ENCODE measurements at places on chromosomes 6 and 20.

DNA sequence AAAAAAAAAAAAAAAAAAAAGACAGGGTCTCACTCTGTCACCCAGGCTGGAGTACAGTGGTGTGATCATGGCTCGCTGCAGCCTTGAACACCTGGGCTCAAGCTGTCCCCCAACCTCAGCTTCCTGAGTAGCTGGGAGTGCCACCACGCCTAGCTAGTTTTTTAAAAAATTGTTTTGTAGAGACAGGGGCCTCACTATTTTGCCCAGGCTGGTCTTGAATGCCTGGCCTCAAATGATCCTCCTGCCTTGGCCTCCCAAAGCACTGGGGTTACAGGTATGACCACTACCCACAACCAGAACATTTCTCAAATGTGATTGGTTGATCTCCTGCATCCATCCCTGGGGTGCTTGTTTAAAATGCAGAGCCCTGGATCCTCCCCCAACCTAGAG is 5.6 kb upstream of the RBCK1 start:
- no peak for ATAC-seq

DNA sequence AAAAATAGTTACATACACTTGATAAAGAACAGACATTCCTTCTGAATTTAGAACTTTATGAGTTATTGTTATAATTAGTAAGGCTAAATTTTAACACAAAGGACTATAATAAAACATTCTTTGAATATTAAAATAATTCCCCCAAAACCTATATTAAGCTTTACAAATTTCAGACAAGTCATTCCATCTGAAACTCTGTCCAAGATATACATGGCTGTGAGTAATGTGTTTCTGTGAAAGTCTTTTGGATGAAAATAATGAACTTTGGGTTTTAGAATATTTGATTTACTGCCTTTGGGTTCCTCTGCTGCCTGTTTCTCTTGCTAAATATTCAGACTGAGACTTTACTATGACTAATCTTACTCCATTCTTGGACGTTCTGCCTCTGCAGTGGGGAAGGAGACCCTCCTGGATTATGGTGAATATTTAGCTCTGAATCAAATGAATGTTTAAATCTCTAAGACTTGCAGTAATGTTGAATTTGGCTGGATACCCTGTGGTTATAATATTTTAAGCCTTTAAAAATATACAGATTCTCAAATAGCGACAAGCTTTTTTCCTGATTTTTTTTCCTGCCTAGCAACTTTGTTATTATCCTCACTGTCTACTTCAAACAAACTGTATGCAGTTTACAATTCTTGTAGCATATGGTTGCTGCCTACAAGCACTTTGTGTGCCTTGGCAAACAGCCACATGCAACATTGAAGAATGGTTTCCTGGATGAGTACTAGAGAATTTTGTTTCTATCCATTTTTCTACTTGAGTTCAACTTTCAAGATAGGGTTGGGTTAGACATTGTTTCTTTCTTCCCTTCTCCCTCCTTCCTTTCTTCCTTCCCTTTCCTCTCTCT is 51.4 kb downstream of the TXLNB start:
- no peak for ATAC-seq

DNA sequence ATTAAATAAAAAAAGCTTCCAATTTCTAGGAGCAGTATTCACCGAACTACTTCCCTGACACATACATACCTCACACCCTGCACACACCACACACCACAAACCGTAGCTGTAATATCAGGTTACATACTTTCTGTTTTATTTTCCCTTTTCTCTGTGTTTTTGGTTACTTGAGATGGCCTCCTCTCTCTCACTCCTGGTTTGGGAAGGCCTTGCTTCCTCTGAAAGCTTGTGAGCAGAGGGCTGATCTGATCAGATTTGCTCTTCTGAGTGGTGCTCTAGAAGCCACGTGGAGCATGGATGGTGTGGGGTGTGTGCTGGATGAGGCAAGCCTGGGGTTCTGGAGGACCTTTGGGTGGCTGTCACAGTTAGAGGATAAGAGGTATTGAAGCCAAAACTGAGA is 20.9 kb downstream of the UTRN start:
- ATAC-seq = peak; percentile 67

DNA sequence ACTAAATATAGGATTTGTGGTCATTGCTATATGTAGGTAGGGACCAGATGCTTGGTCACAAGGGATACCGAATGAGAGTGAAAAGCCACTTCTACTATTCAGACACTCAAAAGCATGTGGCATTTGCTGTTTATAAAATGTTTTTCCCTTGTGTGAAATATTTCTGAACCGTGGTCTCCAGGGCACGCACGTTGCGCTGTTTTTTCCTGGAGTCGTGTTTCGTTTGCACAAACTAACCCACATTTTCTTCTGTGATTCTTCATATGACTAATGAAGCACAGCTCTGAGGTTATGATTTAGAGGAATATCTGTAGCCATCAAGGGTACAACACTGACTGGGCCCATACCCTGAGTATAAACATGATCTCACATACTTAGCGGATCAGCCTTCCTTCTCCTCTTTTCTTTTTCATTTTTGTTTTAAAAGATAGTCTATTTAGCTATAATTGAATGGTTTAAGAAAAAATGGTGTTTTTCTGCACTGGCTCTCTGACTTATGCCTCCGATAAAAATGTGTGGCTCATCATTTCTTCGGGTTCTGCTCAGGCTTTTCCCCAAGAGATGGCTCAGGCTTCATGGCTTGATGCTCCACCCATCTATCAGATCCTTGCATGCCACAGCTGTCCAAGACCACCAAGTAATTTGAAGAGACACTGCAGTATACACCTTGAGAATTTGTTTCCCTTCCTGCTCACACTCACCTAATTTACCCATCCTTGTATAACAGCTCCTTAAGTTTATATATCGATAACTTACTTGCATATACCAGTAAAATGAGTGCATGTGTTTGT is 59.9 kb upstream of the HBS1L start:
- no peak for ATAC-seq

- ATAC-seq = peak; percentile 20
Observed at GRCh38 chr6:54633601-54634000, 213.0 kb upstream of the FAM83B start.

GRCh38 chr20:20224806-20225205 is 143.1 kb upstream of the INSM1 start:
- no peak for ATAC-seq

GRCh38 chr6:158067436-158068015 is 85.9 kb downstream of the SYNJ2 start:
- no peak for ATAC-seq

- no peak for ATAC-seq
Observed at GRCh38 chr6:6811128-6812009, 222.8 kb downstream of the LY86 start.

DNA sequence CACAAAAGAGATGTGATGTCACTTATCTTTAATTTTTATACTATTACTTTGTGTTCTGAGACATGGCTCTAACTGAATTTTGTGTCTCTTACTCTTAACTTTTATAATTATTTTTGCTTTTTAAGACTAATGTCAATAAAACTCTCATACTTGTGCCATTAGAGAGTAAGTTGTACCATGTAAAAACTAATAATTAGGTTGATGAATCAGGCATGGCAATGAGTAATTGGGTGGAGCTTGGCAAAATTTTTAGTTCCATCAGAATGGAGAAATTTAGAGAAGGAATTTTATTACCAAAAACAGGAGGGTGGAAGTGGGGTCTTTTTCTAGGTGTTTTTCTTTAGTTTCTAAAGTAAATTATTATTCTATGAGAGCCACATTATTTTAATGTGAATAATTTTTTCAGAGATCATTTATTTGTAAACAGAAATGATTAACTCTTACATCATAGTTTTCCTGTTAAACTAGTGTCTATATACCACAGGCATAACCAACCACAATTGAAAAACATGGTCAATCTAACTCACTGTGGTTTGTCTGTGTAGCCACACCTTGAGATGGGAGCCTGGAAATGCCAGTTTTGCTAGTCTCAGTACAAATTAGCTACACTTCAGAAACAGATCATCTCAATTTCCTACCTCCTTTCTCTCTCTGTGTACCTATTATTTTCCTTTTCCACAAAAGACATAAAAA is 51.8 kb downstream of the ELOVL4 start:
- ATAC-seq = no peak

DNA sequence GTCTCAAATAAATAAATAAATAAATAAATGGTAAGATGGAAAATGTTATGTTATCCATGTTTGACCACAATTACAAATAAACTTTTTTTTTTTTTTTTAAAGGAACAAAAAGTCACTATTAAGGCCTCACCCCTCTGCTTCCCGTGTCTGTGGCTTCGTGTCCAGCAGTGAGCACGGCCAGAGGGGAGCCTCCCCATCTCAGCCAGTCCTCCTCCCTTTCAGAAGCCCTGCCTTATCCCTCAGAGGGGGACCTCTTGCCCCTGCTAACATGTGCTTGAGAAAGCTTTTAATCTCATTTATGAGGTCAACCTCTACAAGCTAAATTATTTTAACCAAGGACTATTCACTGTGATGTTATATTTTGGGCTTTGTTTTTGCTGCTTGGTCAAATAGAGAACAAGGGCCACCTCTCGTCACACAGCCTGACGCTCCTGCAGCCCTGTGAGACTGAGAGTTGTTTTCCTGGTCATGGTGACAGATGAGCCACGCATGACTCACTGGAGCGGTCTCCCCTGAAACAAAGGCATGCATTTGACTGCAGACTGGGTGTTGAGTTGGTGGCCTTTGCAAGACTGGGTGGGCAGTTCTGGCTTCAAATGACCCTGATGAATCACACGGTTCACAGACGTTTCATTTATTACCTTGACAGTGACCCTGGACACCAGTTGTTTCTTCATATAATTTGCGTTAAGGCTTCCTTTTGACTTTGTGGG is 131.8 kb downstream of the TIAM2 start:
- peak; percentile 84 for ATAC-seq

- no peak for ATAC-seq
Observed at GRCh38 chr6:119162134-119162775, 83.8 kb upstream of the FAM184A start.

GRCh38 chr6:18155864-18156421 is 721 bp downstream of the KDM1B start:
- peak; percentile 56 for ATAC-seq

GRCh38 chr6:163248051-163248450 is 166.5 kb upstream of the QKI start:
- no peak for ATAC-seq

DNA sequence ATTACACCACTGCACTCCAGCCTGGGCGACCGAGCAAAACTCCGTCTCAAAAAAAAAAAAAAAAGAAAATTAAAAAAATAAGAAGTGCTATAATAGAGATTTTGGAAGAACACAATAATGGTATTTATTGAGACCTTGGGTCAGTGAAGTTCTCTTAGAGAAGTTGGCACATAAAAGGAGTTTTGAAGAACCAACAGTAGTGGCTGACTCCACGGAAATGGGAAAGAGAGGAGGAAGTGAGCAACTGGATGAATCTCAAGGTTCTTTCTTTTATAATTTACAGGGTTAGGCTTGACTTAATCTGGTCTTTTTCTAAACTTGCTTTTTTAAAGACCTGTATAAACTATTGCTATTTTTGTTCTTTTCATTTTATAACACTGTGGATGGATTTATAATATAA is 52.8 kb downstream of the TOMM6 start:
- ATAC-seq = no peak

DNA sequence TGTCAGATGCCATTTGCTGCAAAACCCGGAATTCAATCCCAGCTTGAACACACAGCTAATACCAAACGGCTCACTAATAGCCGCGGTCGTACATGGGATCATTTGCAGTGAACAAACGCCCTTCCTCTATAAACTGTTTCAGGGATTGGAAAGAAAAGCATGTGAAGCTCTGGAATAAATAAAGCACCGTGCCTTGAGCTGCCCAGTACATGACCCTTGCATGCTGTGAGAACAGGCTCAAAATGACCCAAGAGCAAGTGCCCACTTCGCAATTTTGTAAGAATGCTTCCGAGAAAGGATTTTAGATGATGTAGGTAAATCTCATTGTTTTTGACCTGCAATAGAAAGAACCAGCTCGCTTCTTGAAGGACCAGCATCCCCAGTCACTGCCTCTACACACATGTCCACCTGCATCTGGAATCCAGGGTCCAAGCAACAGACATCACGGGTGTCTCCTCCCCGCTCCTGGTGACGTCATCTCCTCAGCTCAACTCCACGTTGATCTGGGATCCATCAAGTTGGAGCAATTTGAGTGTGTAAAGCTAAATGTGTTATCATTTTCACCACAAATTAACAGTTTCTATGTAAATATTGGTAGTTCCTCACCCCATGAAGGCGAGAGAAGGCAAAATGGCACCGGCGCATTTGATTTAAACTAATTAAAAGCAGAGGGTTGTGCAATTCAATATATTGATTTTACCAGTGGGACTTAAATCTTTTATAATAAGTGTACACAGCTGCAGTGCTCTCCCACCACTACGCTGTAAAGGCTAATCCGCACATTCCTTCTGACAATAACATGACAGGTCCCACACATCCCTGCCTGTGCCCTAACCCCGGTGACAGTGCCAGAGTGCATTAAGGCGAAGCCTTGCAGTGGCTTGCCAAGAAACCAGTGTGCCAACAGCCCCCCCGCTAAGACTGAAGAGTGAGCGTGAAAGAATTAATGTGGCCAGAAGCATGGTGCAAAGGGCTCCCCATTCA is 6.2 kb downstream of the BMP7 start:
- no peak for ATAC-seq

GRCh38 chr20:45944151-45944964 is 9.9 kb downstream of the PCIF1 start:
- no peak for ATAC-seq

DNA sequence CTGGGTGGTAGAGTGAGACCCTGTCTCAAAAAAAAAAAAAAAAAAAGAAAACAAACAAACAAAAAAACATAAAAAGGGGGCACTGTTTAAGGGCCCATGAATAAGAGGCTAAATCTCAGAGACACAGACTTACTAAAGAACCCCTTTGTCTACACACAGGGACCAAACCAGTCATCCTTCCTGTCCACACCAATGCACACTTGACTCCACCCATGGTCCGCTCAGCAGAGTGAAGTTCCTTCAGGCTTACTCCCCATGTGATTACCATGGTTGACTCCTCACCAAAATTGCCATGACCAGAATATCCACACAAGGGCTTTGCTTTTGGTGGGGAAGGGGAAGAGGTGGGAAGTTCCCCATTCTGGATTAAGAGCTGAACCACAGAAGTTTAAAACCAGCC is 19.4 kb upstream of the REPS1 start:
- ATAC-seq = no peak

GRCh38 chr6:30882759-30883684 is 1.3 kb upstream of the DDR1 start:
- no peak for ATAC-seq

DNA sequence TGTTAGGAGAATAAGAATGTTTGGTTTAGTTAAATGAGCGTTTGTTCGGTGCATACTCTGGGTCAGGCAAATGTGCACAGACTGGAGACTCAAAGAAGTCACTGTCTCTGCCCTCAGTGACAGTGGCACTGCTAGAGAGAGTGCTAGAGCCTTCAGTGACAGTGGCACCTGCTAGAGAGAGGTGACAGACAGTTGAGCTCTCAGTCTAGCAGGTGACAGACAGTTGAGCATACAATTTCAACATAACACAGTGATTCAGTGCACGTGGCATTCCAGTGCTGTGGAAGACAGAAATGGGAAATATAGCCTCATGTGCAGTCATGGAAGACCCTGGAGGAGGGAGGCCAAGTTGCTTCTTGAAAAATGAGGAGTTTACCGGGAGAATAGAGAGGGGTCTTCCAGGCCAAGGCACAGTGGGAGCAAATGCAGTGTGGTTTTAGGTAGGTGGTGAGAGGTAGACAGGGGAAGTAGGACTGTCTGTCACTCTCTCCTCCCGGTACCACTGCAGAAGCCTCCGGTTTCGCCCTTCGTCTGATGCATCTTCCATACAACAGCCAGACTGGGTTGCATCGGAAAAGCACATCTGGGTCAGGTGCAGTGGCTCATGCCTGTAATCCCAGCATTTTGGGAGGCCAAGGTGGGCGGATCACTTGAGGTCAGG is 107.9 kb upstream of the CLDN20 start:
- no peak for ATAC-seq

- no peak for ATAC-seq
Observed at GRCh38 chr6:158707821-158708195, 58.0 kb downstream of the SYTL3 start.

All from SK-N-SH treated with all-trans-retinoic acid at 6 μM for 48 hours (cell line).